Vagina (tissue), 2 donors: ENCODE measurements at places on chromosomes 2 and 18.

GRCh38 chr2:12821656-12822055, 104.9 kb downstream of the TRIB2 start:
- no peak for DNase-seq

DNA sequence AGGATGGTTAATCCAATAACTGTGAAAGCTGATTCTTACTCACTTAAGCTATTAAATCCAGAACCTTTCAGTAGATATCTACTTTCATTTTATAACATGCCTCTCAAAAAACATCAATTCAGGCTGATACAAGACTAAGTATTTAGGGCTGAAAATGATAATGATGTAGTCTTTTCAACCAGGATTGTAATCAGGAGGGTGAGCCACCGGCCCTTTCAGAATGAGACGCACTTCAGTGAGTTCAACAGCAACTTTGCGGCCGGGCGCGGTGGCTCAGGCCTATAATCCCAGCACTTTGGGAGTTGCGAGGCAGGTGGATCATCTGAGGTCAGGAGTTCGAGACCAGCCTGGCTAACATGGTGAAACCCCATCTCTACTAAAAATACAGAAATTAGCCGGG, 30.4 kb downstream of the RBMS1 start:
- no peak for DNase-seq

DNA sequence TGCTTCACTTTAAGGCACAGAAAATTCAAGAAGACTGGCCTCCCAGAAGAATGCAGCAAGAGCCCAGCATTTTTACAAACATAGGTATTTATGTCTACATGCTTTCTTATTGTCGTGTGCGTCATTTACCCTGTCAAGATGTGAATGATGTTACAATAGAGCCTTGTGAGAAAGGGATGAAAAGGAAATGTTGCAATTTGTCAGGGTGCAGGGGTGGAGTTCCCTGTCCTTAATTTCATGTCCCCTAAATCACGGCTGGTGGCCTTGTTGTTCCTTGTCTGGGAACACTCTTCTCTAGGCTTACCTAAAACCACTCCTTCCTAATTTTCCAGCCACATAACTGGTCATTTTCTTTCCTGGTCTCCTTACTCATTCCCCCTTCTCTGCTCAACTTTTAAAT, 194.2 kb downstream of the TXNL1 start:
- DNase-seq: no peak

DNA sequence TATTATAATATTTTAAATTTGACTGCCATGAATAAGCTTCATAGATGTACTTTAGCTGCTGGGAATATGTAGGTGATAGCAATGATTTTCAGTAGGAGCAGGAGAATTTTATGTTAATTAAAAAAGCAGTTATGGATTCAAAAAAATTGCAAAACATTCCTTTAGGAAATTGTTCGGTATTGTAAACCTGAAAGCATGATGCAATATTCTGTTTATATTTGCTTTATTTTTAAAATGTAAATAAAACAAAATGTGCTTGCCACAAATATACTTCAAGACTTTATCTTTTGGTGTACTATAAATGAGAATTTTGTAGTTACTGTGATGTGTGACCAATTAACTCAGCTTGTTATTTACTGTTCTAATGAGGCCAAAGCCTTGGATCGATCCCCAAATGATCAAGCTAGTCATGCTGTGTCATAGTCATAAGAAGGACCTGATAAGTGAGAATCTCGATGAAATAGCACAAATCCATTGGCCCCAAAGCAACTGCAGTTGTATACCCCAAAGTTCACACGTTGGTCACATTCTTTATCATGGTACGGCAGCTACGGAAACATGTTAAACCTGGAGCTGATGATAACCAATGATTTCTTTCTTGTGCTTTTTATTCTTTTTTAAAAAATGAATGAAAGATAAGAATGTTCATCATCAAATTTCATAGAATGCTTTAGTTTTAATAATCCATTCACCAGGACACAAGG, 23.6 kb upstream of the ATIC start:
- DNase-seq: no peak

DNA sequence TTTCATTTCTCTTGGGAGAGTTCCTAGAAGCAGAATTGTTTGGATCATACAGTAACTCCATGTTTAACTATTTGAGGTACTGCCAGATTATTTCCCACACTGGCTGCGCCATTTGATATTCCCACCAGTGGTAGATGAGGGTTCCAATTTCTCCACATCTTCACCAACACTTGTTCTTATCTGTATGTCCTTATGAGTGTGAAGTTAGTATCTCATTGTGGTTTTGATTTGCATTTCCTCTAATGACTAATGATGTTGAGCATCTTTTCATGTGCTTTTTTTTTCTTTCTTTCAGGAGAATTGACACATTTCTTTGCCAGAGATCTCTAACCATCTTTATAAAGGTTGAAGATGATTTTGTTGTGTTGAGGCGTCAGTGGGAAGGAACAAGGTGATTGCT, 4.1 kb upstream of the MGAT5 start:
- no peak for DNase-seq

DNA sequence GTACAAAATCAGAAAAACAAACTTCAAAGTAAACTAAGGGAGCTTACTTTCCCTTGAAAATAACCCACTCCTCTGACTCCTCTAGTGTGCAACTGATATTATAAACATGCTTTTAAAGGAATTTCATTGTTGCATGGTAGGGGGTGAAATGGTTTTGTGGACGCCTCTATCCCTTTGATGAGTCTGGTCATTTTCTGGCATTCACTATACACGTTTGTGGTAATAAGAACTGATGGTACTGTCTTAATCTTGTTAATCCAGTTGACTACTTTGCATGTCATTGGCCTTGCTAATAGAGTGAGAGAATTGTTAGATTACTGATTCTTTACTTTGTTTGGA, 2.8 kb downstream of the INSIG2 start:
- DNase-seq: no peak

- DNase-seq: no peak
Measured at GRCh38 chr18:44453505-44453904, 227.2 kb upstream of the SETBP1 start.

DNA sequence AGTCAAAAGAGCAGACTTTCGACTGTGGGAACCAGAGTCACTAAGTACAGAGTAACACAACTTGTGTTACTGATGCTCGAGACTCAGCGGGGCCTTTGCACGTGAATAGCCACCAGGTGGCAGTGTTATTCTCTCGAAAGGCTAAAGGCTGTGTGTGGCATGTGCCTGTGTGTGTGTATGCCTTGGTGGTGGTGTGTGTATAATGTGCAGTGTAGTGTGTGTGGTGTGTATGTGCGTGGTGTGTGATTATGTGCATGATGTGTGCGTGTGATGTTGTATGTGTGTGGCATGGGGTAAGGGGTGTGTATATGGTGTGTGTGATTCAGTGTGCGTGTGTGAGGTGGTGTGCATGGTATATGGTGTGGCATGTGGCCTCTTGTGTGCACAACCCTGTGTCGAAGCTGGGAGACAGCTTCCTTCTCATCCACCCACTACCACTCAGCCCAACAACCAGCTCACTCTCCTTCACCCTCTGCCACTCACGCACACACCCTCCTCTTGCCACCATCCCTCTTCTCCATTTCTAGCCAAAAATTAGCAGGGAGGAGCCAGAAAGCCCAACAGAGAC, 83.0 kb upstream of the ZNF532 start:
- DNase-seq: no peak

DNA sequence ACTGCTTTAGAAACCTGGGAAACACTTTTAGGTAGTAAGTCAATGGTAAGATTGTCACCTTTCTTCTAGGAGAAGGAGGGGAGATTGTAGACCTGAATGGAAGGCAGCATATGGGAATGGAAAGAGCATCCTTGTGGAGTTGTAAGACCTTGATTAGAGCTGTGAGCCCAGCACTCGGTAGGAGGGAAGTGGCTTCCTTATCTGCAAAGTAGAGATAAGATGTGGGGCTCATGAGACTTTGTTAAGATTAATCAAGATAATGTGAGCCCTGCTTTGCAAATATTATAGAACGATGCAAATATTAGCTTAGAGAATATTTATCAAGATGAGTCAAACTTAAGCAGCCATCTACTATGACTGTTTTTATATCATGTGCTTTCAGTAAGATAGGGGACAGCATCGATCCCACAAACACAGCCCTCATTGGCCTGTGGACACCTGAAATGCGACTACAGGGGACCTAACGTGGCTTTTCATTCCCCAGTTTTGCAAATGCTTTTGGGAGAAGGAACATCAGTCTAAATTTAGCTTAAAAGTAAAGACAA, 243.7 kb downstream of the LTBP1 start:
- DNase-seq: no peak

DNA sequence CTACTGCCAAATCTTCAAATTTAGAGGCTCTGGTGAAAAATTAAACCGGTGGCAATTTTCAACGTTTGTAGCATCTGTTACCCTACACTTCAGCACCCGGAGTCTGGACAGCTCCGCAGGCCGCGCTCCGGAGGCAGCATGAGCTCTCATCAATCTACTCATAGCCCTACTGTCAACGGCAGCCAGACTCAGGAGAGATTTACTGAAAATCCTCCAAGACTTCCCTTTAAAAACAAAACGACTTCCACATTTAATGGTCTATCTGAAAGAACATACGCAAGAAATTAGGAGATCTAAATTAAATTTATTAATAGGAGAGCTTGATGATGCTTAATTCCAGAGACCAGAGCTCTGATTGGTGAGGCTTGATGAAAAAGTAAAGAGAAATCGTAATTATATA, 970 bp upstream of the ADCYAP1 start:
- no peak for DNase-seq

- DNase-seq: no peak
Measured at GRCh38 chr2:5849562-5849961, 157.4 kb downstream of the SOX11 start.

DNA sequence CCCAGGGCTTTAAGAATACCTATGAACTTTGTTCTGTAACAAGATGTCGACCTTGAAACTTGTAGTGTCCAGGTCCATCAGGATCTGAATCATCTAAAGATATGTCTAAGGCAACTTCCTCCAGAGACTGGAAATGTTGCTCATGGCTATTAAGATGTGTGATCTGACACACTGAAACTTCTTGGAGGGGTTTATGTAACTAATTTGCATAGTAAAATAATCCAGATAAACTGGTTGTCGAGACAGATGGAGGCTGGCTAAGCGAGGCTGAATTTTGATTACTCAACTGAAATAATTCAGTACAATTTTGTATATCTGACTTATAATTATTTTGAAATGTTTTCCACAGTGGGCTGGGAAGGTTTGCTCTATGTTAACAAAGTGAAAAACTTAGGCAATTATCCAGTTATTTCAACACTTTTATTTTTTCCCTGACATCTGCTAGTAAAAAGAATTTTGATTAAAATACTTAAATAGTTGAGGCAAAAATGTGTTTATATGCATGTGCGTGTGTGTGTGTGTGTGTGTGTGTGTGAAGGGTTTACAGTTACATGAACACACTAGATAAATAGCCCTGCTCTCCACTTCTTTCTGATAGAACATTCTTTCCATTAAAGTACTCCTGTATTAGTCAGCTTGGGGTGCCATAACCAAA, 11.4 kb upstream of the MAP3K20 start:
- DNase-seq: no peak

GRCh38 chr2:229860334-229860733, 61.5 kb downstream of the TRIP12 start:
- DNase-seq: no peak

DNA sequence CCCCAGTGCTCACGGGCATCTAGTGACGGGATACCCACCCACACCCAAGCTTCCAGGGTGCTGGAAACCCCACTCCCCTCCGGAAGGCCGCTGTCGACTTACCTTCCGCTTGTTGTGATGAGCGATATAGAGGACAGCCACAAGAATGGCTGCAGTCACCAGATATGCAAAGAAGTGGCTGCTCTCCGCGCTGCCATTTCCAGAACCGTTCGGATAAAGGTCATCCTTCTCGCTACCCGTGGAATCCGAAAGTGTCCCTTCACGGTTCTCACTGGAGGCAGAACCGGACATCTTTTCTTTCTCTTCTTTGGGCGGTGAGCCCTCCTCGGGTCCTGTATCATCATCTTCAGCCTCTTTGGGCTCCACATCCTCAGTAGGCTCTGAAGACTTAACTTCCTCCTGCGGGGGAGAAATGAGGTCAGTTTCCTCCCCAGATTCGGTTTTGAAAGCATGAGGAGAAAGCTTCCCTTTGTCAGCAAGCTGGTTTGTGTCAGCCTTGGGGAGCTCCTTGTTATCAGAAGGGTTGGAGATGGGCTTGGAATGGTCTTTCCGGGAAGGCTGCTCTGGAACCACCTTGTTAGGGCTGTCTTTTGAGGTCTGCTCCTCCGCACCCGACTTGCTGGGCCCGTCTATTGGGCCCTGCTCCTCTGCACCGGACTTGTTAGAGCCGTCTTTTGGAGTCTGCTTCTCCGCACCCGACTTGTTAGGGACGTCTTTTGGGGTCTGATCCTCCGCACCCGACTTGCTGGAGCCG, 1.2 kb downstream of the TGOLN2 start:
- no peak for DNase-seq

DNA sequence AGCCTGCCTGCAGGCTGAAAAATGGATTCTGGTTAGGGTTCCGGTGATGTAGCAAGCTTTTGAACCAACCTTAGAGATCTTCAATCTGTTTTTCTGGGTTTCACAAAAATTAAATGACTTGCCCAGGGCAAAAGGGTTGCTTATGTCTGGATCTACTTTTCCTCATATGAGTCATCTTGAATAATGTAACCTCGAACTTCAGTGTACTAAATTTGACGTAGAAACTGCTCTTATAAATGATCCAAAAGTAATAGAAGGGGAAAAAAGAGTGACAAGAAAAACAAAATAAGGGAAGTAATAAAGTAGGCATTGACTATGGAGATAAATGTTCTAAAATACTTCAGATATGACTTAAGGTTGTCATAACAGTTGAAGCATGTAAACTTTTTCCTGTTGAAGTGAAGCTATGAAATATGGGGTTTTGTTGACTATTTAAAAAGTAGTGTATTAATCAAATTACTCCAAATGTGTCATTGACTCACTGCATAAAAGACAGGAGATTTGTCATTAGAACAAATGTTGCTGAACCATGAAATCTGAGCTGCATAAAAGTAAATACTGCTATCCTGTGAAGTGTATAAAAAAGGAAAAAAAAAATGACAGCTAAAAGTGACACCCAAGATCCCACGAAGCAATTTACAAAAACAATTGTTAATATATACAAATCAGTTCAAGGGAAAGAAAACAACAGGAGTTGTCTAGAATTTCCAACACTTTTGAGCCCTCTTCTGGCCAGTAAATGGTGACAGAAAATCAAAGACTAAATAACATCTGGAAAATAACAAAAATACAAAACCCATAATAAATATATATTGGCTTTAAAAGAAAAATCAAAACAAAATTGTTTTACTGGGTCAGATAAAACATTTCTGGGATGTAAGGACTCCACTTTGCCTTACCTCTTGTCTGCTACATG, 103.6 kb upstream of the SERPINE2 start:
- DNase-seq: no peak
